ENCODE measurements at places on chromosomes 4 and X.

- no peak for DNase-seq
Measured at GRCh38 chr4:143118663-143119062, 66.1 kb upstream of the USP38 start.

DNA sequence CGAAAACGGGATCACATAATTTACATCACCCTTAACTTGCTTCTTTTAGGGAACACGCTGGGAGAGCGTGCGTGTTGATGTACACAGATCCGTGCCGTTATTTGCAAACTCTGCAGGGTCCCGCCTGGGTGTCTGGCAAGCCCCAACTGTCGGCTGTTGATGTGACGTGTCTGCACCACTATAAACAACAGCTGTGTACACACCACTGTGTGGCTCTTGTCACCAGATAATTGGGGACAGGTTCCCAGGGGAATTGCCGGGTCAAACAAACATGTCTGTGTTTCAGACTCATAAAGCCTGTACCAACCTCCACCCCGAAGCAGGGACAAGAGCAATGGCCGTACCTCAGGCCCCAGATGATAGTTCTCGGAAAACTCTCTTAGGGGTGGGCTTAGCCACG is 105.0 kb upstream of the AFAP1 start:
- no peak for DNase-seq

GRCh38 chr4:121998024-121998423 is 46.2 kb upstream of the TRPC3 start:
- no peak for DNase-seq

DNA sequence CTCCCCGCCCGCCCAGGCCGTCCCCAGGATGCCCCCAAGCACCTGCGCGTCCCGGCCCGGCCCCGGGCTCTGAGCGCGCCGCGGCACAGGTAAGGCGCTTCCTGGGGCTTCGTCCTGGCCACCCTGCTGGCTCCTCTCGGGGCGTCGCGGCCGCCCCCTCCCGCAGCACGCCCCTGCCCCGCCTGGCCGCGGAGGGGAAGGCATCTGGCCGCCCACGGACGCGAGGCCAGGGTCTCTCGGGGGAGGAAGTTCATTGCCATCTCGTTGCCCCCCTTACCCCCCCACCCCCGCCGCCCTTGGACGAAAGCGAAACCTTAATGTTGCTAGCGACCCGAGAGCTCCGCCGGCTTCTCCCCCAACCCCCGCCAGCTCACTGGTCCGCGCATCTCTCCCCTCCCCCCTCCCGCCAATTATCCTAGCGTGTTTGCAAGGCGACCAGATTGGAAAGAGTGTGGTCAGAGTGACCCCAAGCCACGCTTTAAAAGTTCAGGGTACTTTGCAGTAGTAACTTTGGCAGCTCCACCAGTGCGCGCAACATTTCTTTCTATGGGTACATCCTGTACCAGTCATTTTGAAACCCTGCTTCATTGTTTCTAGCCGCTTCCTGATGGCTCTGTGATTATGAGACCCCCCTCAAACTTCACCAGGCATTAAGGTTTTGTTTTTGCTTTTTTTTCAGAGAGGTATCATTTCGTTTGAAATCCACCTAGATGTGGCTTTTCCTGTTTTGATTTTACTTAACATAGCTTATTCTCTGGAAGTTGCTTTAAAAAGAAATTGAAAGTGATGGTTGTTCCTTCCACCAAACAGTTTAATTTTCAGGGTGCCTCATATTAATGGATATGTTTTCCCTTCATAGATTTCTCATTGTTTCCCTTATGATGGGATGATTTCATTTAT is 626 bp downstream of the TBC1D1 start:
- peak; percentile 63 for DNase-seq

GRCh38 chrX:111181951-111182350 is 86.0 kb downstream of the PAK3 start:
- DNase-seq, result no peak

DNA sequence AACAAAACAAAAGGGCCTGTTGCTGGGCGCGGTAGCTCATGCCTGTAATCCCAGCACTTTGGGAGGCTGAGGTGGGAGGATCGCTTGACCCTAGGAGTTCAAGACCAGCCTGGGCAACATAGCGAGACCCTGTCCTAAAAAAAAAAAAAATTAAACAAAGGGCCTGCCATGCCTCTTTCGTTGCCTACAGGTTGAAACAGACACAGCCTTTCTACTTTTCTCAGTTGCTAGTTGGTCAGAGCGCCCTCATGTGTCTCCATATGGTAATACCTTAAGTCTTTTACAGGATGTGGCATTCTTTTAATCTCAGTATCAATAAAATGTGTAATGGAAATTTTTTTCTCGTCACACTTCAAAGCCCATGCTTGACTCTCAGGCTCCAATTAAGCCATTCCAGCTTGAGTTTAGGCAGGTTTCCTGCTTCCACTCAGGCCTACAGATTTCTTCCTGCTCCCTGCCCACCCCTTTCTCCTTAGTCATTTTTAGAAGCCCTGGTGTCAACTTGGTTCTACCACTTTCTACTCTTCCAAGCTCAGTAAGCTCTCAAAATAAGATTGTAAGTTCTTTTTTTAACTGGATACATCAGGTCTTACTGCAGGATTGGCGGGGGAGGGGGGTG is 4.6 kb upstream of the SOWAHD start:
- DNase-seq, result no peak

- no peak for DNase-seq
Measured at GRCh38 chr4:77917075-77917474, 54.4 kb downstream of the MRPL1 start.

GRCh38 chrX:121823406-121823805 is 776.0 kb downstream of the GLUD2 start:
- no peak for DNase-seq

DNA sequence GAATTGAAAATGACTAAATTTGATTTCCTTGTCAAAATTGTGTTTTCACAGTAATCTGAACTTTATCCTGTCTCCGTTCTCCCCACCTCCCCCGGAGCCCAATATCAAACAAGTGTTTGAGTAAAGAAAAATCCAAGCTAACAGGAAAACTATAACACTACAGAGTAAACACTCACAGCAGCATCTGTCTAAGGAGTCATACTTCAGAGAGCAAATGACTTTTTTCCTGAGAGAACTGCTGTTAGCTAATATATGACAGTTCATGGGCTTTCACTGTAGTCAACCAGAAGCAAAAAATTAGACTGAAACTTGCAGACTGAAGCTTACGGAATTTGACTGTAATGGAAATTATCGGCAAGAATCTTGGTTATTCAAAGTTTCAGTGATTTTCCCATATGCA is 321.7 kb downstream of the ANKRD50 start:
- no peak for DNase-seq

DNA sequence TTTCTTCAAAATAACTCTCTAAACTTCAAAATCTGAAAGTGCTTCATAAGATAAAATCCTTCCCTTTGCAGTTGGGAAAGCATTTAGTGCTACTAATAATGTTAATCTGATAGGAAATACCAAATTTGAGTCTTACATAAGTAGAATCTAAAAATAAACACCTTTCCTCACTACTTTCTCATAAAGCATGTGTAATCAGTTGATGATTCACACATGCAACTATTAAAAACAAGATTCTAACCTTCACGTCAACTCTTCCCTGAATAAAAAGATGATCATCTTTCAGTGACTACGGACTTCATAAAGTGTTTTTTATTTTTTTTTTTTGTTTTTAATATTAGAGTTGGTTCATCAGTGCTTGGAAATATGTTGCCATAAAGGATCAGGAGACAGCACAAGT is 172.6 kb downstream of the ACTRT1 start:
- no peak for DNase-seq

DNA sequence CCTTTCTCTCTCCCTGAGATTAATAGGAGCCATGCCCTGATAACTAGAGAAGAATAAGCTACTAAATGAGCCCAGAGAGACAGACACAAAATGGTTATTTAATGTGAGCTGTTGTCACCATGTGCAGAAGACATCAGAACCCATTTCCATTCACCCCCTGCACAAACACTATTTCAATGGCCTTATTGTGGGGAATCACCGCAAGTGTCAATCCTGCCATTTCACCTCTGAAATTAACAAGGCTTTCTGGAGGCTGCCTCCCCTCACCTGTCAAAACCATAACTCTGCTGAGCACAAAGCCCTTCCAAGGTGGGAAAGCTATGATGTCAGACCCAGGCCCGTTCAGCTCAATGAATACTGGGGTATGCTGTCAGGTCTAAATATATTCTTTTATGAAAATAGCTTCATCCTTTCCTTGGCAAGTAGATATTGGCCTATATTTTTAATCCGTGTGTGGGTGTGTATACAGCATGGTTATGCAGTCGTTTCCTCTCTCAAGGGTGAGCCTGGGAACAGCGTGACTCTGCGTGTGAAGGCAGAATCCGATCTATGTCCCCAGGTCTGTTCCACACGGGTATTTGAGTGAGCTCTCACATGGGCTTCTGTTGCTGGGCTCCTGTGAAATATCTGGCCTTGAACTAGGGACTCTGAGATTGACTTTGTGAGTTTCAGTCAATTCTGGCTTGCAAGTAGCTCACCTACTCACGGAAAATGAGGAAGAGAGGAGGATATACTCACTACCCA is 266.3 kb downstream of the FBXW7 start:
- DNase-seq, result no peak

DNA sequence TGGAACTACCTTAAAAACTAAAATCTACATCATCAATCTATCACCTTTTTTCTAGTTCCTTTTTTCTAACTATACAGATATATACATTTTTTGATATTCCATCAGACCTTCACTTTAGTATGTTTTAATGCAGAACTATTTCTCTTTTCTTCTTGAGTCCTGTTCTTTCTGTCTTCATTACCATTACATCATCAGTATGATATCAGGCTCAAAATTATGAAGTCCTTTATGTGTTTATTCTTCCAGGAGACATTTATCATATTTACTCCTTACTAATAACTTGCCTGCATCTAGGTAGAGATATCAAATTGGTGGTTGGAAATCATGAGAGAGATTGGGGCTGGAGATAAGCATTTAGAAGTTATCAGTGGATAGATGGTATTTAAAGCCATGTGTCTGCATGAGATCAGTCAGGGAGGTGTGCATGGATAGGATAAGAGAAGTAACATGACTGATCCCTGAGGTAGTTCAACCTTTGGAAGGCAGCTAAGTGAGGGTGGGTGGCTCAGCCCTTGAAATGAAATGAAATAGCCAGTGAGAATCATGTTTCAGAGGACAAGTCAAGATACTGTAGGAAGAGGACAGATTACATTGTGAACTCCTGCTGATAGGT is 43.1 kb downstream of the MRPL1 start:
- no peak for DNase-seq

- no peak for DNase-seq
Measured at GRCh38 chr4:3472411-3473141, 9.5 kb downstream of the DOK7 start.

DNA sequence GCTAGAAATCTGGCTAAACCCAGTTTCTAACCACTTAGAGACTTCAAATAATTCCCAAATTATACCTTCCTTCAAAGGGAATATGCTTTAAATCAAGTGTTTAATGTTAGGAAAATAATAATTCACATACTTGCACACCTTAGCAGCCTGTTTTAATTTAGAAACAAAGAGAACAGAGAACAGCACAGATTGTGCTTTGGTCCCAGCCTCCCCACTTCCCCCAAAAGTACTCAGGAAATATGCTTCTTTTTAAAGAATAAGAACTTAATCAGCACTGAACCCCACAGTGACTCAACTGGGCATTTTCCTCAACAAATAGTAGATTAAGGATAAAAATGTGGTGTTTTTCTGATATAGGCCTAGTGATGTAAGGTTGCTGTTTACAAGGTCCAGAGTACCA is 295.8 kb downstream of the GBA3 start:
- no peak for DNase-seq

Data from stimulated activated CD4-positive, alpha-beta T cell treated with anti-CD3 and anti-CD28 coated beads, Interleukin-4, amount 100 ng/mL, for 1 hour (primary cell).